T-helper 22 cell (primary cell): ENCODE measurements at places on chromosomes 2 and 18.

DNA sequence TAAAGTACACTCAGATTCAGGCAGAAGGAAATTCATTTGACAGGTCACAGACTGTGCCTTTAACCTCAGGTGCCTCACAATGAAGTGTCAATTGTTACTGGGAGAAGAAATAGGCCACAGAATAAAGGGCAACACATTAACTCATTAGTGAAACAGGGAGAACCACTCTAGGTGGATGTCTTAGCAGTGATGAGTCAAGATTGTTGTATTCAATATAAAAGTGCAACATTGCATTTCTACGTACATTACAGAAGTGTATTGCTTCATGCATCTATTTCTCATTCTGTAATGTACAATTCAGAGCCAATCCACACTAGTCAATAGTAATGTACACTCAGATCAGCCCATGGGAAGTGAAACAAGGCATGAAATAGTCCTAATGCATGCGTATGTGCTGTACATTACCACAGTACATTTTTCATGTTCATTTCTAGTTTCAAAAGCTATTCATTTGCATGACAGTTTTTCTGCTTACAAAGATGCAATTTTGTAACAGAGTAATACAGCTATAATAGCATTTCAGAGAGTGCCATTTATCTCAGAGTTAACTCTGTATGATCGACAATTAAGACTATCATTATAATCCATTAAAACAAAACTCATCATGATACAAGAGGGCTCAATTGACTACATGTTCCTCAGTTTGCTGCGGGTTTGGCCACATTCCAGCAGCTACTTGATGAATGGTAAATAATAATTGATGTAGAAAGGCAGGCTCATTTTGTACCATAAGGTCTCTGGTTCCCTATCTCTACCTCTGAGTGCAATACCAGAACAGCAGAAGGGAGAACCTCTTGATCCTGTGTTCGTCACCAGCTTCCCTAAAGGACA lies 12.2 kb upstream of the ARL5A start:
- no peak for DNase-seq

GRCh38 chr18:49858309-49859020 lies 45.1 kb upstream of the ACAA2 start:
- peak; percentile 12 for DNase-seq

GRCh38 chr18:34976899-34977837 lies 64.0 kb upstream of the MAPRE2 start:
- peak; percentile 49 for DNase-seq

DNA sequence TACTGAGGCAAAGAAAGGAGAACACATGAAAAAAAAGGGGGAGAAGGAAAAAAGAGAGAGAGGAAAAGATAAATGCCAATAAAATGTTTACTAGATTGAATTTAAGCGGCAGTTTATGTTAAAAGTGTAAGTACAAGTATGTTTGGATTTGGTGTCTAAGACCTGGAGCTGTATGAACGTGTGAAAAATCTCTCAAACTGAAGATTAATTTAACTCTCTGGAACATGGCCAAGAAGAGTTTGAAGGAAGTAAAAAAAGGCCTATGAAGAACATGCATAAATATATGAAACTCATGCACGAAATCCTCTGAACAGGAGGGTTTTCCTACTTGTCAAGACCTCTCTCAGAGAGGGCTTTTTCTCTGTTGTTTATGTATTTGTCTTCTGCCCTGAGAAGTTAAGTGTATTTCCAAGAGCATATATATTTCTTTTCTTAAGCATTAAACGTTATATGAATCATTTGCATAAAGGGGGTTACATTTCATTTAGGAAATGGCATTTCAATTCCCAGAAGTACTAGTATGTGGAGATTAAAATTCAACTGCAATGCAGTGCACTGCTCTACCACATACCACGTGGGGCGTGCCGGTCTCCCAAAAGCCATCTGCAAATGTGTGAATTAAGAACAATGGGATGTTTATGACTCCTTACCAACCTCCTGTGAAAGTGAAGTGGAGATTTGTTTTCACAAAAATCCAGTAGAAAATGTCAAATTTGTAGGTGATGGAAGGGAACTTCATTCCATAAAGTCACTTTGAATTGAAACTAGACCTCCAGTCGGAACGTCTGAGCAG lies 281.1 kb upstream of the TRIB2 start:
- no peak for DNase-seq

GRCh38 chr2:30285758-30286157 lies 54.4 kb downstream of the LBH start:
- no peak for DNase-seq

- no peak for DNase-seq
These were observed 1.6 kb downstream of the ZNF516 start for GRCh38 chr18:76493213-76494161.

DNA sequence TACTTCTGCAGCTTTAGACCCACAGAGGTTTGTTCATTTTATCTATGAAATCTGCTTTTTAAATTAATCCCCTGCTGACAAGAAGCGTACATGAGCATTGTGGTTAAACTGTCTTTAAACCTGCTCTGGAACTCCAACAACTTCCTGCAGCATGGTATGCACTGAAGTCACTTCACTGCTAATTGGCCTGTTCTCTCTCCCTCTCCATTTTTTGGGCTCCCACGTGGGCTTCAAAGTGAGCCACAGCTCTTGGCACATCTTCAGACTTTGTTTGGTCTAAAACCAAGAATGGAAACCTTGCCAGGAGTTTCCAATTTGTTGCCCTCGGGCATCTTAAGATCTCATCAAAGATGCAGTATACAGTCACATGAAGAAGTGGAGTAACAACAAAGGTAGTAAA lies 311.4 kb downstream of the LRRTM1 start:
- DNase-seq = no peak

DNA sequence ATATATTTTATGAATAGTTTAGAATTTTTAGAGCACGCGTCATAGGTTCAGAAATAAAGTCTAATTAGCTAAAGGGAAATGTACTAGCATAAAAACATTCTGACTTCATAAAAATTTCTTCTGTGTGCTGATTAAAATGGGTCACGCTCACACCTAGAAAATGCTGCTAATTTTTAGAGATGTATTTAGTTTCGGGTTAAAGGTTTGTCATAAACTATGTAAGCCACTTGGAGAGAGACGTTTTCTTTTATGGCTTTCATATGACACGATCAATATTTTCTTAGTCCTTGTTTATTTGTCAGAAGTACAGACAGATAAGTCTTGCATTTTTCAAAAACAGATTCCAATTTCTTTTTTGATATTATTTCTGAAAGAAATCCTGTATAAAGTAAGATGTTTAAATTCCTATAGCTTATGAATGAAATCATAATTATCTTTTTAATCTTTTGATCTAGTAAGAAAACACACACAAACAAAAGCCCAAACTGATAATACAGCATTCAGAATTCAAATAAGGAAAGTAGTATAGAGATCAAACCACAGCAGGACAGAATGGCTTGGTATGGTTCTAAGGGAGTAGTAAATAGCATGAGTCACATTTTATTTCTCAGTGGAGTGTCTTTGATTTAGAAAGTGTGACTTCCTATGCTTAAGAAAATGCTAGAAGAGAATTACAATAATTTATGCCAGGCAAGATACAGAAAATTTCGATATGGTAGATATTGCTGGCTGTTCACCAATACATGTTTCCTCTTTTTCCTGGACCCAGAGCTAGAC lies 236.6 kb downstream of the GPD2 start:
- DNase-seq = no peak

DNA sequence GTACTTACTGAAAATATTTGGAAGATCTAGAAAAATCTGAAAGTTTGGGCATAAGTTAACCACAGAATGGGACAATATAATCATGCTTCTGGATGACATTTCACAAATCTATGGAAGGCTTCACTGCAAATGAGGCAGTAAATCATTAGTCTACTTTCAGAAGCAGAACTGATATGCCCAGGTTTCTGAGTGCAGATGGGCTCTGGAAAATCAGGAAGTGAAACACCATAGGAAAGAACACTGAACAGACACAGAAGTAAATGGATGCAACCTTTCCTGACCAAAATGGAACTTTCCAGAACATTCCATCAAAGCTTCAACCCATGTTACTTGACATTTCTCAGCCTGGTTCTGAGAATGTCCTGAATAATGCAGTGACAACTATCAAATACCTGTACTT lies 55.1 kb downstream of the KCNG3 start:
- no peak for DNase-seq

DNA sequence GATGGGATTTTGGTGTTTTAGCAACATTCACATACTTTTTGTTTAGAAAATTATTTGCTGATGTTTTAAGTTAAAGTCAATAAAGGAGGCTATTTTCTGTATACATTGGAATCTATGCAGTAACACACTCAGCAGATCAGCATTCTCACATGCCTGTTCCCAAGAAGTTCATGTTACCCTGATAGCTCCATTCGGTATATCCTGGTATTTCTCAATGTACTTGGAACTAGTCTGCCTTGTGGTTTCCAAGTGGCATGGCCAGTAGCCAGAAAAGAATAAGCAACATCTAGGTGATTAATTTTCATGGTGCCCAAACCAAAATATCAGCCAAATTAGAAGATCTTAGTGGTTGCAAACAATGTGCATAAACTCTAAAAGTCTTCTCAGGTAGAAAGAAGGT lies 5.2 kb upstream of the NCAPH start:
- DNase-seq = no peak

GRCh38 chr2:119650206-119650605 lies 28.8 kb upstream of the TMEM177 start:
- DNase-seq = no peak

- no peak for DNase-seq
These were observed 205.4 kb upstream of the CDH2 start for GRCh38 chr18:28382215-28382879.
